ENCODE measurements at places on chromosomes 5 and 9.

DNA sequence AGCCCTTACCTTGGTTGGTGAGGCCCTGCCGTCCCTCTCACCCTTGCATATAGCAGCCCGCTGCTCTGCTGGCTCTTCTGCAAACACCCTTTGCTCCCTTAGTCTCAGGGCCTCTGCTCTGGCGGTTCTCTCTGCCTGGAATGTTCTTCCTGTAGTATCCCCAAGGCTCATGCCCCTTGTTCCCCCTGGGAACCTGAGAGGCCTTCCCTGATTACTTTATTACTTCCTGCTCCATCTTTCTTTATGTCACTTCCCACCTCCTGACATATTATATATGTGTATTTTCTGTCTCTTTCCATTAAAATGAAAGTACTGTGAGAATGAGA, 73.9 kb upstream of the SPRY4 start:
- no peak for ATAC-seq

DNA sequence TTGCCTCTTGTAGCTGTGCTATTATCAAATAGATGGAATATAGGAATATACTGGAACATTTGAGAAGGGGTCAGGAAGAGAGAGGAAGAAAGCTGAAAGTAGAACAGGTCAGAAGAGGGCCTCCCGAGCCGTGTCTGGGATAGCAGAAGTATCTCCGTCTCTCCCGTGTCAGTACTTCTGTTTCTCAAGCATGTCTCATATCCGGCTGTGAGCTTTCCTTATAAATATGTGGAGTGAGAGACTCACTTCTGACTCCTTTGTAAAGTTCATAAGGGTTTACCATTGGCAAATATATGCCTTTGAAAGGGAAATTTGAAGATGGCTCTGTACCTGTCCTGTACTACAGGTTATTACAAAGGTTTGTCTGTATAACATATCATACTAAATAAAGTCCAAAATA, 50.3 kb downstream of the MOCS2 start:
- ATAC-seq: no peak

DNA sequence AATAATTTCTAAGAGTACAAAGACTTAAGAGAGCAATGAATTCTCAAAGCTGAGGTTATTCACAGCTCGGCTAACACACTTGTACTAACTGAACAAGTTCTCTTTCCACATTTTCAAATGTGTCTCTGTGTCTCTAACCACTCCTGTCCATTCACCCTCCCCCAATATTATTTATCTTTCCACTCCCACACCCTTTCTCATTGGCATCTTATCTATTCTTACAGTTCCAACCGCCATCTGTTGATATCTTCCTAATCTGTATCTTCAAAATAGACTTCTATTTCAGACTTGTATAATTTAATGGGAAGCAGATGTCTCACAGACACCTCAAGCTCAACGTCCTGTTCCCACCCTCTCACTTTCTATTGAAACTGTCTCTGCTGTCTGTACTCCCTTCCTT, 205.9 kb downstream of the ANXA1 start:
- no peak for ATAC-seq

DNA sequence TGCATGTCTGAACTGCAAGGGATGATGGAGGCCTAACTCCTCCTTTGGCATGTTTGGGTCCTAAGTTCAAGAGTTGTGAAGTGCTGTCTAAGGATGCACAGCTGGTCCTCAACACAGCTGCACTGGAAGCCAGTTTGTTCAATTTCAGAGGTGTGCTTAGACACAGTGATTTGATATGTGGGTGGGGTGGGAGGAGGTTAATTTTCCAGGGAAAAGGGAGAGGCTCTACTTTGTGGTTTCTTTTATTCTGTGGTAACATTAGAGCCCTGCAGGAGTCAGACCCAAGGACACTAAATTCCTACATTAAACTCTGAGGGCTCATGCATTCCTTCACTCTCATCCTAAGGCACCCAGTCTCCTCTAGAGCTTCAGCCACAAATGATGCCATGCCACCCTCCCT, 188.4 kb upstream of the MAST4 start:
- ATAC-seq: no peak

DNA sequence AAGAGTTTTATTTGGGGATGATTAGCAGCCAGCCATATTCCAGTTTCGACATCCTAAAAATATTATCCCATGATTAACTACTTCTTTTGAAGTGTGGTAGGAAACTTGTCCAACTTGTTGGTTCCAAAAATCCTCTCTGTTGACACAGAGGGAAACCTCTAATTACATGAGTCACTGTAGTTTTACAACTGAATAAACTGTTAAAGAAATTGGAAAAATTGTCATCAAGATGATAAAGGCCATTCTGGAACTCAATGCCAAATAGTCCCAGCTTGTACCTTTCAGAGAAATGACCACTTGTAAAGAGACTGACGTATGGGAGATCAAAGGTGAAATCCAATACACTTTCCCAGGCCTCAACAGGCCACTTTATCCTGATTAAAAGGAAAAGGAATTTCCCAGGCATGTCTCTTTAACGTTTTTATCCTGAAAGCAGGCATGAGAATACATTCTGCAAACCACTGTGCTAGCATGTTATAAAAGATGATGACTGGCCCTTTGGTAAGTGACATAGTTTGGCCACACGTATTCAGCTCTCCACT, 261.6 kb downstream of the GLIS3 start:
- no peak for ATAC-seq

DNA sequence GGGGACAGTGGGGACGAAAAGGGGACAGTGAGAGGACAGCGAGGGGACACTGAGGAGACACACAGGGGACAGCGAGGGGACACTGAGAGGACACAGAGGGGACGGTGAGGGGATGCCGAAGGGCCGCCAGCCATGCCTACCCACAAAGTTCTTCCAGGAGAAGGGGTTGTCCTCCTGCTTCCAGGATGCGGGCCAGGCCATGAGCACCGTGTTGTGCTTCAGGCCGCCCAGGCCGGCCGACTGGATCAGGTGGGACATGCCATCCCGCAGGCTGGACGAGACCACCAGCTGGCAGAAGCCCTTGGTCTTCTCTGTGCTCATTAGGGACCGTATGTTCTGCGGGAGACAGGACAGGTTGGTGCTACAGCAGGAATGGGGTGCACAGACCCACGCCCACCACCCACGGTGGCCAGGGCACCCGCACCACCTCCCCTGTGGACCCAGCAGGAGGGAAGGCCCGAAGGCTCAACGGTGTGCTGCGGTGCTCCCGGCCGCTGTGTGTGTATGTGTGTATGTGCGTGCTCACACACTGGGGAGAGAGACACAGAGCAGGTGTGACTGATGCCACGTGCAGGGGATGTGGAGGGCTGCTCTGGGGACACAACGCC, 46.6 kb downstream of the SLC12A7 start:
- no peak for ATAC-seq

DNA sequence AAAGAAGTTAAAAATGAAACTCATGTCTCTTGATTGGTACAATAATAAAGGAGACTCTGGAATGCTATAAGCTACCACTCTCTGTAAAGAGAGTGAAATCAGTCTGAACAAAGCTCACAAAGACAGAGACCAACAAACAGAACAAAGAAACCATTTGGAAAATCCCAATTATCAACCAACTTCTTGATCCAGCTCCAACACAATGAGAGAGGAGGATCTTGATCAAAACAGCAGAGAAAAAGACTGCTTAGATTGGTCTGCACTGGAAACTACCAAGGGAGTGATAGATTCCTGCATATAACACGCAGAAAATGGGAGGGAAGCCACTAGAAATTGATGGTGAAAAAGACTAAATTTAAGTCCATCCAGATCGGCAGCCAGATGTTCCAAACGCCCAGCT, 23.1 kb upstream of the RNF38 start:
- ATAC-seq: no peak

DNA sequence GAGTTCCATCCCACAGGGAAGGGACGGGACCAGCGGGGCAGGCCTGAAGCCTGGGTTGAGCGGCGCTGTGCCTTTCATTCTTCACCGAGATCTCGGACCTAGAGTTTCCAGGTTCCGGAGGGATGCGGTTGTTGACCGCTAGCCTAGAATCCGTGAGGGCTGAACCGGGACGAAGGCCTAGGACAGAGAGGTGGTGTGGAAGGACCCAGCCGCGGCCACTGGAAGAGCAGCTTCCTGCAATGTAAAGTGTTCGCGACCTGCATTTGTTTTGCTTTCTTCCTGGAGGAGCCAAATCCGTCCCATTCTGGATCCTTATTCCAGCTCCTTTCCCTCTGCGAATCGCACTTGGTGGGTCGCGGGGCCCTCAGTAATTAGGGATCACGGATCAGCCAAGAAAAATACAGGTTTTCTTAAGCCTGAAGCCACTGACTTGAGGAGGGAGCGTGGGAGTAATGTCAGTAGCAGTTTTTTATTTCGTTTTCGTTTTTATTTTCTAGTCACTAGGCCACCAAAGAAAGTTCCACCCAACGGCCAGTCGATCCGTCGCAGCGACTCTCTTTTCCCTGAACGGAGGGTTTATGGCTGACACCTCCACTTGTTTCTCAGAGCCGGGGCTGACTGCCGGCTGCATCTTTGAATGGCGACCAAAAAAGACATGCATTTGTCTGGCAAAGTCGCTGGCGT, 48.6 kb downstream of the ANXA2R start:
- peak; percentile 34 for ATAC-seq

- no peak for ATAC-seq
Observed at GRCh38 chr5:22593592-22593991, 259.6 kb downstream of the CDH12 start.

DNA sequence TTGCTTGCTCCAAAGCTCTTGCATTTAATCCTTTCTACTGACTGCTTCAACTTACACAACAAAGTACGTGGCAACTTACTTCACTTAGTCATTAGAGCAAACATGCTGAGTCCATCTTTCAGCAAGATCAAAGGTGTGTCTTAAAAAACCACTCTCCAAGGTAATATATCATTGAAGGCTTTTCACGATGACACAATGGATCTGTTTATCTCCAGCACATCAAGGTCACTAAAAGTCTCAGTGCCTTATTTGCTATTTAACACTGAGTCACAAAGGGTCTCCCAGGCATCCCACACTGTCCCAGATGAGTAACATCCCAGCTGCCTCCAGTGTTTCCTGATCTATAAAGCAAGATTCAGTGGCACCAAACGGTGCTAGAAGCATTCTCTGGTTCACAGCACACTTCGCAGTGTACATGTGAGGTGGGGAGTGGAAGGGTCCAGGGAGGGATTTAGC, 3.7 kb upstream of the CLK4 start:
- no peak for ATAC-seq

DNA sequence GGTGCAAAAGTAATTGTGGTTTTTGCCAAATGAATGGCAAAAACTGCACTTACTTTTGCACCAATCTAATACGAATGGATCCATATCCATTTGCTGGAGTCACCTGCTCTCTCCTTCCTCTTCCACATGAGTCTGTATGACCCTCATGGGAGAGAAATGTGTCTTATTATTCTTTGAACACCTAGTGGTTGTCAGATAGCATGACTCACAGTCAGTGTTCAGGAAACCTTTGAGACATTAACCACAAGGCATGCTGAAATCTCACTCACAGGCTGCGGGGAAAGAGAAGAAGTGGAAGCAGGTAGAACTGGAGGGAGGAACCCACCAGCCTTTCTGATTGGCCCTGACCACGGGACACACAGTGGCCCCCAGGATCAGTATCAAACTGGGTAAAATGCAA, 222.8 kb upstream of the KLF4 start:
- ATAC-seq: no peak

DNA sequence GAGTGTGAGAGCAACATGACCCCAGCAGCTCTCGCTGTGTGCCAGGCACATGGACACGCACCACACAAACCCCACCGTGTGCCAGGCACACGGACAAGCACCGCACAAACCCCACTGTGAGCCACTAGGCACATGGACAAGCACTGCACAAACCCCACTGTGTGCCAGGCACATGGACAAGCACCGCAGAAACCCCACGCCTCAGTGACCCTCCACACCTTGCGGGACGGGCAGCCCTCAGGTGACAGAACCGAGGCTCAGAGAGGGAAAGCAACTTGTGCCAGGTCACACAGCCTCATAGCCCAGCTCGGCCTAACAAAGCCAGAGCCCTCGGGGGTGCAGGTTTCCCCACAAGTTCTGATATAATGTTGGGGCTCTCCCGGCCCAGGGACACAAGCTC, 2.0 kb upstream of the GPSM1 start:
- ATAC-seq: no peak

DNA sequence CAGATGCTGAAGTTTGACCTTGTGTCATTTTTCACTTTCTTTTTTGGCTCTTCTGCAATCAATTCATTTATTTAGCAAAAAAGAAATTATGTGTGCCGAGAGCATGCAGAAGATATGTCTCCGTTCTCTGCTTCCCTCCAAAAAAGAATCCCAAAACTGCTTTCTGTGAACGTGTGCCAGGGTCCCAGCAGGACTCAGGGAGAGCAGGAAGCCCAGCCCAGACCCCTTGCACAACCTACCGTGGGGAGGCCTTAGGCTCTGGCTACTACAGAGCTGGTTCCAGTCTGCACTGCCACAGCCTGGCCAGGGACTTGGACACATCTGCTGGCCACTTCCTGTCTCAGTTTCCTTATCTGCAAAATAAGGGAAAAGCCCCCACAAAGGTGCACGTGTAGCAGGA, 2.4 kb downstream of the FGFR4 start:
- ATAC-seq: no peak

- no peak for ATAC-seq
Observed at GRCh38 chr9:122261469-122261881, 3.2 kb downstream of the RBM18 start.

DNA sequence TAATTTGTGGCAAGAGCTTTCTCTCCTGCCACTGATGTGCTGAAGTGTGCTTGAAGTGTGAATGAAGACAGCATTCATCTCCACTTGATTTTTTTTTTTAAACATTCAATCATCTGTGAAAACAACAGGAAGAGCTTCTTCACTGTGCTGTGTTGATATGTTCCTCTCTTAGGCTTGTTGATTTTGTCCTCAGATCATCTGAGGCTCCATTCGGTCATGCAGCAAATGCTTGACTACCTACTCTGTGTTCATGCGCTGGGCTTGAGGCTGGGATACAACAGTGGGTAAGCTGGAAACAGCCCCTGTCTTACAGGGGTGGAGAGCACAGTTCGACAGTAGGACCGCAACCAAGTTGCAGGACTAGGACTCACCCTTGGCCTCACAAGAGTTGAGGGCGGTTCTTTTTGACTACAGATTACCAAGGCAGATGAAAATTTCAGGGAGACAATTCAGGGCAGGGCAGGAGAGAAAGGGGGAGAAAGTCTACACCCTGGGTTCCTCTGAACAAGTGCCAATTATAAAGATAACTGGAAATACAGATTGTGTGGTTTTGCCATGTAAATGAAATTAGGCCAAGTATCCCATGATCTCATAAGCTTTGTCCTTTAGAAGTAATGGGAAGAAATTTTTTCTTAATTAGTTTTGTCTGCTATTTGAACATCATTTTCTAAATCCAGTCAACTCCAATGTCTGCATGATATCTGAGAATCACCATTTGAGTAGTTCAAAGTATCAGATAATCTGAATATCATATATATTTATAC, 31.0 kb upstream of the F2R start:
- no peak for ATAC-seq
